ENCODE measurements at places on chromosomes 12 and 14.

GRCh38 chr12:50291377-50291776 is 8.1 kb upstream of the LIMA1 start:
- no peak for DNase-seq

DNA sequence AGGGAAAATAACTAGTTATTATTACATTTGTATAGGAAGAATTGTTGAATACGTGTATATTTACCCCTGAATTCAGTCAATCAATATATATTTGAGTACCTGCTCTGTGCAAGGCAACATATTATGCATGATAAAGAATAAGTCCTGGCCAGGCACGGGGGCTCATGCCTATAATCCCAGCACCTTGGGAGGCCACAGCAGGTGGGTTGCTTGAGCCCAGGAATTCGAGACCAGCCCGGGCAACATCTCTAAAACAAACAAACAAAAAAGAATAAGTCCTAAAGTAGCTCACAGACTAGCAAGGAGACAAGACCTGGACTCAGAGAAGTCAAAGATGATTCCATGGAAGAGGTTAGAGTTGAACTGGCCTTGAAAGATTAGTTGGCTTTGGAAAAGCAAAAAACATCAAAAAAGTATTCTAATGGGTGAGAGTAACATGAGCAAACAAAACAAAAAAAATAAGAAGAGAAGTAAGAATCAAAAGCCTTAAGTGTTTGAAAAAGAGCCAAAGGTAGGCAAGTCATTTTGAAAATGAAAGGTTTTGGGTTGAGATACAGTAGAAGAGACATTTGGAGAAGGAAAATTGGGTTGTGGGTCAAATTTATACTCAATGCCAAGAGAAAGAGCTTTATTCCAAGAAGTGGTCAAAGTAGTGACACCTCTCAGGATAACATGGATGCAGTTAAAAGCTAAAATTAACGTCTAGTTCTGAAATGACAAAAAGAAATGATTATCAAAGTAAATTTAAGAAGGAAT is 115.2 kb upstream of the BCAT1 start:
- DNase-seq = no peak

- no peak for DNase-seq
Observed at GRCh38 chr14:73168274-73168673, 32.0 kb downstream of the PSEN1 start.

DNA sequence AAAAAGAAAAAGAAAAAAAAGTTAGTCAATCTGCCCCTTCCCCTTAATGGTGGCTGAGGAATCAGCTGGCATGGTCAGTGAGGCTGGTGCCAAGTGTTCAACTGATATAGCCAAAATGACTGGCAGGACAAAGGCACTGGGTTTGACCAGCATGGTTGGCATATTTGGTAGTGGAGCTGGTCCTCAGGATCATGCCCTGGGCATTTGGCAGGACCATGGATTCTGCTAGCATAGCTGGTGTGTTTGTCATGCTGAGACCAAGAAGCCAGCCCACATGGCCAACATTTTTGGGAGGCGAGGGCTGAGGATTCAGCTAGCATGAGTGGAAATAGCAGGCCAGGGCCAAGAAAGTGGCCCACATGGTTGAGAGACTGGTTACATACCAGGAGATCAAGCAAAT is 136.5 kb downstream of the FBXL14 start:
- no peak for DNase-seq

GRCh38 chr12:102374190-102374589 is 106.2 kb downstream of the IGF1 start:
- DNase-seq = no peak

- no peak for DNase-seq
Observed at GRCh38 chr14:24232645-24233537, at the start of gene GMPR2. Gene GMPR2 (plus strand): TSS chr14:24232929. CDS start chr14:24233254, 325 bp downstream.

Measured in OCI-M1 (cell line).